ENCODE measurements at places on chromosomes 3 and 15.

DNA sequence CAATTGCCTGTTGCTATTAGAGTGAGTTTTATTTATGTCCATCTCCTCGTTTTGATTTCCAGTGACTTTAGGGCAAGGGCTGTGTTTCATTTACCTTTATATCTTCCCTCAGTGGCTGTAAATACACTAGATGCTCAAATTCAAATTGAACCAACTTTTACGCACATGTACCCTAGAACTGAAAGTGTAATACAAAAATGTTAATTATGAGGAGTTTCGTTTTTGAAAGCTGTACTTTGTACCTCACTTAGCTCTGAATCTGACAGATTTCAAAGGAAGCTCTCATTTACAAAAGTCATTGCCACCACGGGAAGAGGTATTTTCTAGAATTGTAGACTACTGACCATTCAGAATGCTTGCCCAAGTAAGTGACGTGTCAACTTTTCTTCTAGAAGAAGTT, 264.4 kb downstream of the MECOM start:
- no peak for DNase-seq

DNA sequence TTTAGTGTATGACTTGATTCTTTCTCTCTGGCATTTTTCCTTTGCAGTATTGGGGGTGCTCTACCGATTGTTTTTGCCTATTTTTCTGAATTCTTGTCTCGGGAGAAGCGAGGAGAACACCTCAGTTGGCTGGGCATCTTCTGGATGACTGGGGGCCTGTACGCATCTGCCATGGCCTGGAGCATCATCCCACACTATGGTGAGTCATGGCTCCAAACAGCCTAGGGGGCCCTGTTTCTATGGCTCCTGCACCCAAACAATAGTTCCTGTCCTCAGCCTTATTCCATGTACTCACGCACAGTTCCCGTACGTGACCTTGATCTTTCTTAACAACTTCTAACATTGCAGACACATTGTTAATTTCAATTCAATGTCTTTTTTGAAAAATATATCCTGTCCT, 152.3 kb downstream of the SV2B start:
- no peak for DNase-seq

- no peak for DNase-seq
Measured at GRCh38 chr15:27097506-27097905, 126.5 kb downstream of the GABRG3 start.

- peak; percentile 85 for DNase-seq
Measured at GRCh38 chr3:139427283-139428060, 38.0 kb upstream of the COPB2 start.

- no peak for DNase-seq
Measured at GRCh38 chr3:121979734-121980449, 42.2 kb downstream of the ILDR1 start.

DNA sequence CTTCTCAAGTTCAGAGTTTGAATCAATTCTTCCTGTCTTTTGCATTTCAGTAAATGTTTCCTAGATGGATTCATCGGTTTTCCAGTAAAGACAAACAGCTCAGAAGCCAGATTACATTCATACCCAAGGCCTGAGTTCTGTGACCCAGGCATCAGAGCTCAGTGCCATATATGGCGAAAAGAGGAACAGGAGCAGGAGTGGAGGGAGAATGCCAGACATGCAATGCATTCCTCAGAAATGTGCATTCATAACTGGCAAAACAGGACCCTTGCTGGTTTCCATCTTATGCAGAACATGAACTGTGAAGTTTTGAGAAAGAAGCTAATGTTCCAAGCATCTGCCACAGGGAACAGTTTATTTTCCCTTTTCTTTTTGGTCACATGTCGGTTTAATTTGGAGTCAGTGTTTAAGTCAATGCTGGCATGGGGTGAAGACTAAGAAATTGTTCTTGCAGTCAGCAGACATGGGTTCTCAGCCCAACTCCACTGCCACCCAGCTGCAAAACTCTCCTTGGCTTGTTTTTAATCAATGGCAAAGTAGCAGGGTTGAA, 116.5 kb downstream of the LPP start:
- DNase-seq = peak; percentile 95

DNA sequence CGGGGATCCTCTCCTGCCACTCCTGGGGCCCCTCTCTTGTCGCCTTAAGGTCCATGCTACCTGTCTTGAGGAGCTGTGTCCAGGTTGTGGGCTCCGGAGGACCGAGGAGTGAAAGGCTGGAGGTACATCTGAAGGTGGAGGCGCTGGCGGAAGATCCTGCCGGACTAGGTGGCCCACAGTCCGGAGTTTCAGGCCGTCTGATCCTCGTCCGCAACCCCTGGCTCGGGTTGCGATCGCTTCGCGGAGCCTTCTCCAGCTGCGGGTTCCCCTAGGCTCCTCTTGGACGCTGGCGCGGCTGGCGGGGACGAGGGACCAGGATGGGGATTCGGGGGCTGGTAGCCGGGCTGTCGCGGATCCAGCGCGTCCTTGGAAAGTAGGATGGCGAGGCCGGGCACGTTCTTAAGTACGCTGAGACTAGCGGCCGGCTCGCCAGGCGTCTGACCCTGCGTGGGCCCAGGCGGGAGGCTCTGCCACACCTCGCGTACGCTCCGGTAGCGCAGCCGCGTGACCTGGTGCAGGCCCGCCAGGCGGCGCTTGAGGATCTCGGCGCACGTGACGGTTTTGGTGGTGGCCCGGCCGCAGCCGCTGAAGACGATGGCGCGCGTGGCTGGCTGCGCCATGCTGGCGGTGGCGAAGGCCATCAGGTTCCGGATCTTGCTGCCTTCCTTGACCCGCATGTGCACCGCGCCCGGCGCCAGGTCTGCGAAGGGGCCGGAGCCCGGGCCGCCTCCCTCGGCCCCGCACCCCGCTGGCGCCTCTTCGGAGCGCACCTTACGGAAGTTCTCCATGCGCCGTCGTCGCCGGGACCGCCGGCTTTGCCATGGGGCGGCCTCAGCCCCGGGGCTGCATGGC, 550 bp downstream of the RPP25 start:
- peak; percentile 85 for DNase-seq

DNA sequence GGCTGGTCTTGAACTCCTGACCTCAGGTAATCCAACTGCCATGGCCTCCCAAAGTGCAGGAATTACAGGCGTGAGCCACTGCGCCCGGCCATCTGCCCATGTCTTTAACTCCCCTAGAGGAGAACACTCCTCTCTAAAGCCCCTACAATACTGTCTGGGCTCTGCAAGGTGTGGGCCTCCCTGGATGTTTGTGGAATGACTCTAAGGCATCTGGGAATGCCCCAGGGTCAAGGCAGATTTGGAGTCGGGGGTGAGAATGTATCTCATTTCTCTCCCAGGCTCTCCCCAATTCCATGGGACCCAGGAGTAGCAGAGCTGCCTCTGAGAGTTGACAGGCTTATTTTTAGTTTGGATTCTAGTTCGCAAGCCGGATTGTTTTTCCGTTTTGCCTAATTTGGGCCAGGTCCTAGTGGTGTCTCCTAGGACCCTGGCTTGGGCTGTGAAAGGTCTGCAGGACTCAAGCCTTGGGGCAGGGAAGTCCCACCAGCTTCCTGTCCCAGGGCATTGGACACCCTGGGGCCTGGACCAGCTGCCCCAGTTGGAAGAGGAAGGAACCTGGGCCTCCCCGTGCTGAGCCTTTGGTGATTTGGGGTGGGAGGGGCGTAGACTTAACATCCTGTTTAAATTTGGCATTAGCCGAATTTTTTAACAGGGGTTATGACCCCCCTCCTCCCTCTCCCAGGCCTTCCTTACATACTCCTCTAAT, 53.5 kb downstream of the MAGEF1 start:
- no peak for DNase-seq

DNA sequence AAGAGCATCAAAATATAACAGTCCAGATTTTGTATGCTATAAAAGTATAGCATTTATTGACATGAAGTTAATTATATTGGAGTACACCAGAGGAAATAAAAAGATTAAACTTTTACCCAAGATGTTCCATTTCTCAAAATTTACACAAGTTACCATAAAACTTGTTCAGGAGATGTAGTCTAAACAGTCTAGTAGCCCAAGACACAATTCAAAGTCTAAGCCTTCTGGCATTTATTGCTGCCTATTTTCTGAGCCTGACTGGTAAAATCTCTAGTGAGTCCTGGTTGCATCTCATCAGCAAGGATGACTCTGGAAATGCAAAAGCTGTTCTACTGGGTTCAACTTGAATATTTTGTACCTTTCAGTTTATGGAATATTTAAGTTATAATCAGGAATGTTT, 468.7 kb downstream of the PDCD6IP start:
- DNase-seq = no peak

GRCh38 chr3:160869825-160870224, 113.8 kb downstream of the PPM1L start:
- no peak for DNase-seq

DNA sequence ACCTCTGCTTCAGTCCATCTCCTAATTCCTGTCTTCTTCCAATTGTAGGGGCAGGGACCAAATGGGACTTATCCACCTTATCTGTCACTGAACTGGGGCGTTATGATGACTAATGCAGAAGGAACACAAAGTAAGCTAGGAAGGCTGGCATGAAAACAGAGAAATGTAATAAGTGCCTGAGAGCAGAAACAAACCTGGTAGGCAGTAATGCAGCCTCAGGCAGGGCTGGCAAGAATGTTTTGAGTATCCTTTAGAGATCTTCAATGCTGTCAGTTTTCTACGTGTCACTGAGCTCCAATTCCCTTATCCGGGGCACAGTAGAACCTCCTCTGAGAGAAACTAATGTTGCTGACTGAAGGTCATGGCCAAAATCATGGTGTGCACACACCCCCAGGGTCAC, 246.2 kb upstream of the TBL1XR1 start:
- peak; percentile 66 for DNase-seq

DNA sequence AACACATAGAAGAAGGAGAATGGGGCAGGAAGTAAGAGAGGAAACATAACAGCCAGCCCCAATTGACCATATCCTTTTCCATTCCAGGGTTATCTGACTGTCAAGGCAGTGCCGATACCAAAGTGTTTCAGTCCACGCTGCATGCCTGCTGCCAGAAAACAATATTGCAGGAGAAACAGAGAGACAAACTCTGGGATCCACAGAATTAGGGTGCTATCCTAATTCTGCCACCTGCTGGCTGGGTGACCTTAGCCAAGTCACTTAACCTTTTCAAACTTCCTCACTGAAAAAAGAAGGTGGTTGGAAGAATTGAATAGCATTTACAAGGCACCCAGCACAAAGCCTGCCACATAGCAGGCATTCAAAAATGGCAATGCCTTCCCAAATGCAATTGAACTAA, 32.0 kb downstream of the GLB1 start:
- DNase-seq = no peak

DNA sequence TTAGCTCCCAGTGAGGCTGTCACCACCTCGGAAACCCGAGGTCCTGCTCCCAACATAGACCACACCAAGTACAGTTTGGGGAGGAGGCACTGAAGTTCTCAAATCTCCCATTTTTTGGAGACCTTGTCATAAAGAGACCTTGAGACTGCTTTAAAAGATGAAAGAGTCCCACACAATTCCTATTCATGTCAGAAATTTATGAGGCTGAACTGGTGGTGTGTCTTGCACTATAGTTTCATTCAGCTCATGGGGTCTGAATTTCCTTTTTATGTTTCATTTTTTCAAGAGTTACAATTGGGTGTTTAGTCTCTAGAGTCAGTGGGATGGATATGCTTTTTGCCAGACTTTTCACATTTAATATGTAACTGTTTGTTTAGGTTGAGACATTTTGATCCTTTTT, 318.1 kb upstream of the LRRFIP2 start:
- DNase-seq = no peak

DNA sequence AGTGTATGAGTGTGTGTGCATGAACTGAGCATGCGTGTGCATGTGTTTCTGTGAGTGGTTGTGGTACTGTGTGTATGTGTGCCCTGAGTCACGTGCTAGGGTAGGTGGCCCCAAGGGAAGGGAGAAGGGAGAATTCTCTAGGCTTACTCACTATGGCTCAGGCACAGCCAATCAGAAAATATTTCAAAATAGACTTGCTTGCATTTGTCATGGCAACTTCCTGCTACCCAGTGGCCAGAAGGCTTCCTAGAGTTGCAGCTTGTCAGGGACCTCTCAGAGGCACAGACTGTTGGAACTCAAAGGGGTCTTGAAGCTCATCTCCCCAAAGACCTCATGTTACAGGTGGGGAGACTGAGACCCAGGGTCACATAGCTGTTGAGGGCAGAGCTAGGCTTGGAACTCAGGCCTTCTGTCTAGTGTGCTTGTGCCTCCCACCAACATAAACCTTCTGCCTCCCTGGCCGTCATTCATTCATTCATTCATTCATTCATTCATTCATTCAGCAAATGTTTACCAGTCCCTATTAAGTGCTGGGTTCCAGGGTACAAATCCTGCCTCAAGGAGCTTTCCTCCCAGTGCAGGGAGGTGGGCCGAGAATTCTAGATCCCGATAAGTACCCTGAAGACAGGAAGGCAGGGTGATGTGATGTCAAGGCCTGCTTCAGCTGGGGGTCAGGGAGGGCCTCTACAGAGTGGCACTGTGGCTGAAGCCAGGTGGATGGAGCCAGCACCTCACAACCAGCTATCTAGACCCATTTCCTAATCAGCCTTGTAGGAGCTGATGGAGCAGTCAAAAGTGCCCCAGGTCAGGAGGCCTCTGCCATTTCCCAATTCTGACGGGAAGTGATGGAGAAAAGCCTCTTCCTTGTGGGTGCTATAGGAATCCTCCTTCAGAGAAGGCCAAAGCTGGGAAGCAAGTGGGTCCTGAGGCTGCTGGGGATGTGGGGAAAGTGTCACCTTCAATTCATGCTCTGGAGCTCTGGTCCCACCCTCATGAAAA, 10.9 kb upstream of the RFT1 start:
- peak; percentile 92 for DNase-seq

DNA sequence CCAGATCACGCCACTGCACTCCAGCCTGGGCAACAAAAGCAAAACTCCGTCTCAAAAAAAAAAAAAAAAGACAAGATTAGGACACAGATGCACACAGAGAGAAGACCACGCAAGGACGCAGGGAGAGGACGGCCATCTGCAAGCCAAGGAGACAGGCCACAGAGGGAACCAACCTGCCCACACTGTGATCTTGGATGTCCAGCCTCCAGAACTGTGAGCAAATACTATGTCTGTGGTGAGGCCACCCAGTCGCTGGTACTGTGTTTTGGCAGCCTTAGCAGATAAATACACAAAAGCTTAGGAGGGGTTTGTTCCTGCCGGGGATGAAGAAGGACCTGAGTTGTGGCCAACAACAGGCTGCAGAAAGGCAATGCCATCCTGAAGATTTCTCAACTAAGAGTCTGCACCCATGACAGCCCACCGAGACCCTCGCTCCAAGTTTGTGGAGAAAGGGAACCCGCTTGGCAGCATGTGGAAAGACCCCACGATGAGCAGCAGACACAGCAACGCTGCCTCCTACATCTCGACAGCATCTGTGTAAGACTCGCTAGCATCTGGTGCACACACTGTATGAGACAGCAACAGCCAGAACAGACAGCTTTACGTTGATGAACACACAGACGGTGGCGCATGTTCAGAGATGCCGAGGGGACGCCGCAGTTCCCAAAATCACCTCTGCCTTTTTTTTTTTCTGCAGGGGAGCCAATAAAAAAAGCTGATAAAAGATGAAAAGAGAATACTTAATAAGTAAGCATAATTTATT, 13.7 kb downstream of the CYFIP1 start:
- no peak for DNase-seq

Data from cardiac fibroblast (primary cell).